ENCODE measurements at places on chromosomes 12 and 14.

GRCh38 chr12:3962631-3963483 lies 89.7 kb upstream of the PARP11 start:
- DNase-seq, result peak; percentile 51

DNA sequence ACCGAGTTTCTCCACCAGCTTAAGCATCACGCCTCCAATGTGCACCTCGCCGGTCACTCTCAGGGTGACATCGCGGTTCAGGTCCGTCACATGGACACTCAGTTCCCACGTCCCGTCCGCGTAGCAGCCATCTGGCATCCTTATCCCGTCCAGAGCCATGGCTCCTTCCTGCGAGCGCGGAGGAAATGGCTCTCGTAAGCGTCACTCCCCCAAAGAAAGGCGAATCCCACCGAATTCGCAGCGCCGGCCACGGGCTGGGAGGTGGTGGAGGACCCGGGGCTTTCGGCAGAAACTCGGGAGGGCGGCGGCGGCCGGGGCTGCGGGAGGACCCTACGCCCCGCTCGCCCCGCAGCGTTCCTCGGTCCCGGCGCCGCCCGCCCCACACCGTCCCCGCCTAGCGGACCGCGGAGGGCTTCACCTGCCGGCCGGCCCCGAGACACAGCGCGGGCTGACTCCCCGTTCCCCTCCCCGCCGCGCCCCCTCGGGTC lies 396 bp downstream of the FERMT2 start:
- DNase-seq, result no peak

- no peak for DNase-seq
These were observed 710.6 kb upstream of the TMEM132C start for GRCh38 chr12:127556231-127556886.

DNA sequence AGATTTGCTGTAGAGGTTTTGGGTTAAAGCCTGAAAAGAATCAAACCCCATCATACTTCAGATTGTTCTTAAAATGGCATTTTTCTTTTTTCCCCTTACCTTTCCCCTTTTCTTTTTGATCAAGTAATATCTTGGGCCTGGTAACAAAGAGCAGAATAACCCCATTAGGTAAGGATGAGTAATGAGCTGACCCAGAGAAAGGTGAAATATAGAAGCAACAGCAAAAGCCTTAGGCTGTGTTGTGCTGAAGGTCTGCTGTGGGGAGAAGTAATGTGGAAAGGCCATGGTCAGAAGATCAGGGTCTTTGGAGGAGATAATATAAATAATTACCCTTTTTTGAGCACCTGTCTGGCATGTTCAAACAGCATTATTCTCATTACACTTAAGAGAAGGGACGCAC lies 42.3 kb downstream of the MIA2 start:
- DNase-seq, result no peak

DNA sequence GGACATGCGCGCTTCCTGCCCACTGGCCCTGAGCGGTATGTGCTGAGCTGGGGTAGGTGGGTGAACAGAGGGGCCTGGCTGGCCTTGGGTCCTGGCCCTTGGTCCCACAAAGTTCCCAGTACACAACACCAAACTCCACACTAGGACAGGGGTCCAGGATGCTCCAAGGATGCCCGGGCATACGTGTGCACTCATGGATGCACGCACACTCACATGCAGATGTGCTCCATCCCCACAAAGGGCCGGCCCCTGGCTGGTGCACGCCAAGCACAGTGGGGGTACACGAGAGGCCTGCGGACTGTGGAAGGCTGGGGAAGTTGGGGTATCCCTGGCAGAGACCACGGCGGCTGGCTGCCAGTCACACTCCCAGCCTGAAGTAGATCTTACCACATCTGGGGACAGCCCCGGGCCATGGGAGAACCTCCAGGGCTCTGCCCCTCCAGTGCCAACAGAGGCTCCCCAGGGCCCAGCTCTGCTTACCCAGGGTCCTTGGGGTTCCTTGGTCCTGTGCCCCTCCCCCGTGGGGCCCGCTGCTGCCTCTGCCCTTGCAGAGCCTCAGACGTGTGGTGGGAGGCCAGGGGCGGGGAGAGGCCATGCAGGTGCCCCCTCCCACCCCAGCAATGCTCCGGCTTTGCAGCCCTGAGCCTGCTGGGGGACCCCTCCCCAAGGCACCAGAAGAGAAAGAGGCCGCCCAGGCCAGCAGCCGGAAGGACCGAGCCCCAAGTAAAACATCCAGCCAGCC lies 24.0 kb upstream of the NUDT14 start:
- no peak for DNase-seq

DNA sequence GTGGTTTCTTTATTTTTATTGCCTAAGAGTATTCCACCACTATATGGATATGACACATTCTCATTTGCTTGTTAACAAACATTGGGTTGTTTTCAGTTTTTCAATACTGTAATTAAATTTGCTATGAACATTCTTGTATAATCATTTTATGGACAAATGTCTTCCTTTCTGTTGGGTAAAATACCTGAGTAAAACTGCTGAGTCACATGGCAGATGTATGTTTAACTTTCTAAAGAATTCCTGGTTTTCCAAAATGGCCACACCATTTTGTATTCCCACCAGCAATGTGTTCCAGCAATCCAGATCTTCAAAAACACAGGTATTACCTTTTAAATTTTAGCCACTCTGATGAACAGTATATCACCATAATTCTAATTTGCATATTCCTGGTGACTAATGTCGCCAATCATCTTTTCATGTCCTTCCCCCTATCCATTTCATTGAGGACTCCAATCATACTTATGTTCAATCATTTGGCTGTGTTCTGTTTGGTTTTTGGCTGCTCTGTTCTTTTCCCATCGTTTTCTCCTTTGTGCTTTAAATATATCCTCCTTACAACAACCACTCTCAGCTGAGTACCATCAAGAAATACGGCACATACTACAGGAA lies 36.0 kb downstream of the CDK17 start:
- no peak for DNase-seq

DNA sequence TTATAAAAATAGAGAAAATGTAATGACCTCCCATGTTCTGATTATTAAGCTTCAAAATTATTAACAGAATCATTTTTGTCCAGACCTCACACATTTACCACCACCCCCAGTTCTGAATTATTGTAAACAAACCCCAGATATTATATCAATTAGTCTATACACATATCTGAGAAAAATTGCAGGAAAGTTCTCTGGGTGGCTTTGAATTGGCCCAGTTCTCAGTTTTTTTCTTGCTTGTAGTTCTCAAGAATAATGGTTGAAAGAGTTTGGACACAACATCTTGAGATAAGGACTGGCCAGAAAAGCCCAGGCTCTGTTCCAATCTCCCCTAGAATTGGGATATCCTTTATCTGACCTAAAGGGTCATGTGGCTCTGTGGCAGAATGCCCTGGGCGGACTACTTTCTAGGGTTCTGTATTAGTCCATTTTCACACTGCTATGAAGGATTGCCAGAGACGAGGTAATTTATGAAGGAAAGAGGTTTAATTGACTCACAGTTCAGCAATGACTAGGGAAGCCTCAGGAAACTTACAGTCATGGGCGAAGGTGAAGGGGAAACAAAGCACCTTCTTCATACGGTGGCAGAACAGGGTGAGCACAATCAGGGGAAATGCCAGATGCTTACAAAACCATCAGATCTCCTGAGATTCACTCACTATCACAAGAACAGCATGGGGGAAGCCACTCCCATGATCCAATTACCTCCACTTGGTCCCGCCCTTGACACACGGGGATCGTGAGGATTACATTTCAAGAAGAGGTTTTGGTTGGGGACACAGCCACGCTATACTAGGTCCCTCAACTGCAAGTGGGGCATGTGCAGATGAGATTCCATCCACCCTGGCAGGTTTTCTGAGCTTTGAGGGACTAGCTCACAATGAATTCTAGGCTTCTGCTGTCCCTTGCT lies 1504.6 kb upstream of the FLRT2 start:
- no peak for DNase-seq

DNA sequence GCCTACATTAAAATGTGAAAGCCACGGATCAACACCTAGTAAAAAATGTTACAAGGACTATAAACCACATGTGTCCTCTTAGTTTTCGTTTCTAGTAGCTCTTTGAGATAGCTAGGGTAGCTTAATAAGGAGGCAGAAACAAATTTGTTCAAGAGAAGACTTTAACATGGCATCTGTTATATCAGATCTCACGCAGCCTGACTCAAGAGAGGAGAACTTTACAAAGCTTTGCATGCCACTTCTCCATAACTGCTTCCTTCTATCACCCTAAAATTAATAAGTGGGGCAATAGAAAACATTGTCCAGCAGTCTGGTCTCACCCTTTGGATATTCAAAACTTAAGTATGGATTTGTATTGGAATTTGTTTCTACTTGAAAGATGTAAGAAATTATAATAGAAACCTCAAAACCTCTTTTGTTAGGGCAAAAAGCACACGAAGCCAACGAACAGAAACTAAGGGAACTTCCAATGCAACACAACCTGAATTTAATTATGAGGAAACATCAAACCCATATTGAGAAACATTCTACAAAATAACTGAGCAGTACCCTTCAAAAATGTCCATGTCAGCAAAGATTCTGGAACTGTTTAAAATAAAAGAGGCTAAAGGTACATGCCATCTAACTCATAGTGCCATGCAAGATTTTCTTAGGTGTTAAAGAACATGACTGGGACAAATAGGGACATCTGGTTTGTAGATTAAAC lies 194.8 kb downstream of the LRIG3 start:
- DNase-seq, result no peak

- no peak for DNase-seq
These were observed 49.7 kb downstream of the KIF26A start for GRCh38 chr14:104187931-104188726.

- no peak for DNase-seq
These were observed 70.0 kb downstream of the EPS8 start for GRCh38 chr12:15719230-15719629.

- DNase-seq, result peak; percentile 79
These were observed at the start of gene CMAS for GRCh38 chr12:22046090-22046967. TSS of gene CMAS (plus strand) at chr12:22046218. CDS start at chr12:22046304, 86 bp downstream.

DNA sequence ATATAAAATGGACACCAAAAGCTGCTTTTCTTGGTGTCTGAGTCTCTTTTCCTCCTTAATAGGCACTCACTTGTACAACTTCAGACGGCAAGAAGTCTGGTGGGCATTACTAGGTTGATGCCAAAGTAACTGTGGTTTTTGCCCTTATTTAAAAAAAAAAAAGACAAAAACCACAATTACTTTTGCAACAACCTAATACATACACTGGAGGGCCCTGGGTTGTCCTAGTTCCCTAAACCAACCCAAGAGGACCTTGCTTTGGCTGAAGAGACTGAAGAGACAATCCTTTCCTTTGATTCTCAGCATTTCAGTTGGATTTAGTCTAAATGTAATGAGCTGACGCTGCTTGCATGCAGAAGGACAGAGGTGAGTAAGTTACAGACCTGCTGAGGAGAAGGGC lies 16.2 kb upstream of the PLEKHG3 start:
- no peak for DNase-seq

- DNase-seq, result peak; percentile 57
These were observed 986.3 kb upstream of the TMEM132C start for GRCh38 chr12:127280393-127281275.

- DNase-seq, result no peak
These were observed 123.0 kb downstream of the ARID2 start for GRCh38 chr12:45852508-45852907.

DNA sequence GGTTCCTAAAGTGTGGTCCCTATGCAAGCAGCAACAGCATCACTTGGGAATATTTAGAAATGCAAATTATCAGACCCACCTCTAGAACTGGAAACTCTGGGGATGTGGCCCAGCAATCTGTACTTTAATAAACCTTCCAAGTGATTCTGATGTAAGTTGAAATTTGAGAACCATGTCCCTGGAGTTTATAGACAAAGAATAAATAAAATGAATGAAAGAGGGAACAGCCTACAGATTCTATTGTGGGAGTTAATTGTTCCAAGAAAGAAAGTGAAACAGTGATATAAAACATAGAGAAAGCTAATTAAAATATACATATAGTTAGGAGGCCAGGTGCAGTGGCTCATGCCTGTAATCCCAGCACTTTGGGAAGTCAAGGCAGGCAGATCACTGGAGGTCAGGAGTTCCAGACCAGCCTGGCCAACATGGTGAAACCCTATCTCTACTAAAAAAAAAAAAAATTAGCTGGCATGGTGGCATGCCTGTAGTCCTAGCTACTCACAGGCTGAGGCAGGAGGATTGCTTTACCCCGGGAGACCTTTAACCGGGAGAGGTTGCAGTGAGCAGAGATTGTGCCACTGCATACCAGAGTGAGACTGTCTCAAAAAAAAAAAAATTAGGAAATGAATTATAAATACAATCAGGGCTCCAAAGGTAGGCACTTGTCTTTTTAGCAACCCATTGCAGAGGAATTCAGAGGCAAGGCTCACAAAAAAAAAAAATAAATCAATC lies 507.5 kb downstream of the NAV3 start:
- no peak for DNase-seq

GRCh38 chr12:69415471-69416275 lies 54.5 kb upstream of the FRS2 start:
- DNase-seq, result no peak

DNA sequence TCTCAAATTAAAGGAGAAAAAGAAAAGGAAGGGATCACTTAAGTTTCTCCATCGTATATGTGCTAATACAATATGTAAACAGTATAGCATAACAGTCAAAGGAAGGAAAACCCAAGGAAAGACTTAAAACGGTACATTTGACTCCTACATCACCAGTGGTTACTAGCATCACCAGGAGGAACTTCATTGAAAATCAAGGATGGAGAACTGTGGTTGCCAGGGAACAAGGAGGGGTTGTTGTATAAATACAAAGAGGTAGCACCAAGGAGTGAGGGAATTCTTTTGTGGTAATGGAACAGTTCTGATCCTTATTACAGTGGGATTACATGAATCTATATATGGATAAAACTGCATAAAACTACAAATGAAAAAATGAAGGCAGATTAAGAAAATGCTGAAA lies 1.6 kb downstream of the ZFYVE26 start:
- no peak for DNase-seq

DNA sequence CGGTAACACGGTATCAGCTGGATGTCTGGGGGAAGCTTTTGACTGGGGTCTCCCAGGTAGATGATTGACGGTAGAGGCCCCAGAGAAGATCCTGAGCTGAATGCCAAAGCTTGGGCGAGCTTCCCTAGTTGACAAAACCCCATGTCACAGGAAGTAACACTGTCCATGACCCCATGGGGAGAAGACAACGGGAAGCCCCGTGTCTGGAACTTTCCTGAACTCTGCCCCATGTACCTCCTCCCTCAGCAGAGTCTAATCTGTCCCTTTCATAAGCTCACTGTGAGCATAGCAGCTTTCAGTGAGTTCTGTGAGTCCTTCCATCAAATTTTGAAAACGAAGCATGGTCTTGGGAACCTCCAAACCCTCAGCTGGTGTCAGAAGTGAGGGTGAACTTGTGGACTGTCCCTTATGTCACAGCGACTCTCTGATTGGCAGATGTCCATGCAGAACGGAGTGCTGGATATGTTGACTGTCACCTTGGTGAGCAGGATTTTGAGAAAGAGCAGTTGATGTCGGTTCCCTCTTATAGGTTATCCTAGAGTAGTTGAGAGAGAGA lies 29.7 kb upstream of the BEGAIN start:
- DNase-seq, result no peak

GRCh38 chr14:95488376-95489213 lies 27.9 kb downstream of the SYNE3 start:
- DNase-seq, result no peak

DNA sequence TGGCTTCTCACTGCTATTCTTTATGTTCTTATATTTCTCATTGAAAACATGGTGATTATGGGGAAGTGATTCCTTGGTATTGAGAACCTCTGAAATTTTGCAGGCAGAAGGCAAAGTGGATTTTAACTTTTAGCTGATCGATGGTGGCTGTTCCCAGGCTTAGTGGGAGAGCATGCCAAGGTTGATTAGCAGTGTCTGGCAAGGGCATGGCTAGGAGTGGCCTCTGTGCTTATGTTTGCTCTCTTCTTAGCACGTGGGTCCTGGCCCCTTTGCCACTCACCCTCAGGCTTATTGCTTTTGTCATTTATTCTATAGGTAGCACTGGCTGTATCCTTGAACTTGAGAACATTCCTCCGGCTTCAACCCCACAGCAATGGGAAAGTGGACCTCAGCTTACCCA lies 2.1 kb downstream of the MVK start:
- DNase-seq, result no peak

All from stimulated activated CD8-positive, alpha-beta memory T cell treated with anti-CD3 and anti-CD28 coated beads, Interleukin-15, amount 100 ng/mL, for 48 hours (primary cell).